ENCODE measurements at places on chromosomes 1 and 21.

DNA sequence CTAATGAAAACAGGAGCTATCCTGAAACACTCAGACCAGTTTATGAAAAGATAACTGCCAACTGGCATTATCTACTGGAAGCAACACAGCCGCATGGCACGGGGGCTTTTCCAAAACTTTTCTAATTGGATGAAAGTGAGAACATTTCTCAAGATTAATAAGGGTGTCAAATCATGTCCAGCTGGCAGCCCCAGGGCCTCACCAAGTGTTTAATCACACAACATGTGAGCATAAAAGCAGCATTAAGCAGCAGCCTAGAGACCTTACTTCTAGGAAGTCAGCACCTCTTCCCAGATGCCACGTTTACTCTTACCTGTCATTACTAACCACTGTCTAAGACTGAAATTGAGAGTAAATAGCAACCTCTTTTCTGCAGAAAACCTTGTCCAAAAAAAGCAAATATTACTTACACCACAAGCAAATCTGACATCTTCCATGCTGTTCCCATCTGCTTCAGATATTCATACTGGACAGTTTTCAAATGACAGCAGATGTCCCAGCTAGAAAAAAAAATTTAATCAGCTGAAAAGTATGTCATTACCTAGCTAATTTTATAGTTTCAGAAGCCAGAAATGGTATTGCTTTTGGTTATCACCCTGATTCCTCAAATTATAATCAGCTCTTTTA lies 341.5 kb upstream of the ZP4 start:
- DNase-seq = no peak

- DNase-seq = no peak
Measured at GRCh38 chr21:38875694-38876492, 70.2 kb downstream of the ETS2 start.

- DNase-seq = no peak
Measured at GRCh38 chr1:111965781-111966443, 23.6 kb downstream of the KCND3 start.

DNA sequence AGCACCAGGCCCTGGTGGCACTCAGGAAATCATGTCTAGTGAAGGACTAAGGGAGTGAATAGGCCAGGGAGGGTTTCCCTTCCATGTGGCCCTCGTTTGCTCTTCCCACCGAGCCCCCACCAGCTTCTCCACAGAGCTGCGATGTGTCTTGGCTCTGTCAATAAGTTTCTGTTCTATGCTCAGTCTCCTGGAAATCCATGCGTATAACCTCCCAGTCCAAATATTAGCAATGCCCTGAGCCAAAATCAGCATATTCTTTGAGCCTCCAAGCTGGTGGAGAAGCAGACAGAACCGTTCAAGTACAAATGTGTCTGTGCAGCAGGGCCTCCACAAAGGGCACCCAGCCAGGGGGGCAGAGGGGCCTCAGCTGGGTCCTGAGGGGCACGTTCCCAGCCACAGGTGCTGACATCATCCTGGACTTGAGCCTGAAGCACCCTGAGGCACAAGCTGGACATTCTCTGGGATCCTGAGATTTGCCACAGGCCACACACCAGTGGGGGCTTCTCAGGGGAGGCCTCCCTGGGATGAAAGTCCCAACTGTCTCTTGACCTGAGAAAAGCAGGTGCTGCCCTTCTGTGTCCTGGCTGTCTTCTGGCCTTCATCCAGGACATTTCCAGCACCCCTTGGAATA lies 350.5 kb upstream of the VAMP3 start:
- no peak for DNase-seq

DNA sequence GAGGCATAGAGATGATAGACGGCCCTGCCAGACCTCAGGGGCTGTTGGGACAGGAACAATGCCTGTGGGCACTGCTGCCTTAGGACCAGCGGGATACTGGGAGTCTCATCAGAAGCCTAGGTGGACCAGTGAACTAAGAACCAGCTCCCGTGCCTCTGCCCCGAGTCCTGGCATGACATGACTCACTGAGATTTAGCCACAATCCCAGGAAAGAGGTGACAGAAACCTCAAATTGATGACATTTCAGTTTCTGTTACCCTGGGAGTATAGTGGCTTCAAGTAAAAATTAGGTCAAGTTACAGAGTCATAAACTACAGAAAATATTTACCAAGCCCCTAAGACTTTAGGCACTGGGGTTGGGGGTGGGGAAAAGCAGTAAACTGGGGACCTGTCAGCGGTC lies 74.6 kb upstream of the GADD45A start:
- no peak for DNase-seq

DNA sequence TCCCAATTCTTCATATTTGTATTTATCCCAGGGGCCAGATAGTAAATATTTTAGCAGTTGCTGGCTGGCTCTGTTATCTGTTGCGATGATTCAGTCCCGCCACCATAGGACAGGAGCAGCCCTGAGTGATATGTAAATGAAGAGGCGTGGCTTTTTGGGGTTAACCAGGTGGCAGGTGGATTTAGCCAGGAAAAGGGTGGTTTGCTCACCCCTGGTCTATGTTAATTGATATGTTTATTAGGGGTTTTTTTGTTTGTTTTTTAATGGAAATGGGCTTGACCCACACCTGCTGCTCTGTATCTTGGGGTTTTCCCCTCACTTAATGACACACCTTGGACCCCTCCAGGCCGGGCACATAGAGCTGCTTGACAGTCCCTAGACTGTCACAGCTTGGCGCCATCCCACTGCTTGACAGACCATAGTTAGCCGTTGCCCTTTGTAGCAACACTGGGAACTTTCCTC lies 62.8 kb downstream of the PIK3CD start:
- no peak for DNase-seq

DNA sequence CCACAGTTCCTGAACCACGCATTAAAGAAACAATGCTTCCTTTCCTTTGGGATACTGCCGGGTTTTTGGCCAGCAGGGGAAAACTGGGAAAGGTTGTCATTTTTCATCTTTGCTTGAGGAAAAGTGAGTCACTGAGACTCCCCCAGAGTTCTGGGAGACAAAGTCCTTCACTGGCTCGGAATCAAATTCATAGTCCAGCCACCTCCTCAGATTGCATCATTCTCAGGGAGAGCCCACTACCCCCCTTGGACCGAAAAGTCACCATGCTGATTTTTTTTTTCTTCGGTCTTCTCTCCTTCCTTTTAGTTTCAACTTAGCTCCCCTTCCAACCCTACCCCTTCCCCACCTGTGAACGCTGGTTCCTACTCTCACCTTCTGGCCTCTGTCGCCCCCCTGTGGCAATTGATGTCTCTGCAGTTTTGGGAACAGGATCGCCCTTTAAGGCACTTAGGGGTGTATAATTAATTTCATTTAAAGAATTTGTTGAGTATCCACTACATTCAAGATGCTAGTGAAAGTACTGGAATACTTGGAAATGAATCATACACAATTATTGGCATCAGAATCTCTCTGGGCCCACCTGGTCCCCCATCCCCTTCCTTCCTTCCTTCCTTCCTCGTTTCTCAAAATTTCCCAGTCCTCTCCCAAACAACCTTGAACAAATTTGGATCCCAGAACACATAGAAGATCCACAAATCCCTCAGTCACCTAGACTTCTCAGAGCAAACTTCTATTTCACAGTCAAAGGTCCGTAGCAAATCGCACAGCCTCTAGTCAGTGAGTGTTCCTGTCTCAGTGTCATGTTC lies 6.9 kb downstream of the ACKR1 start:
- DNase-seq = peak; percentile 29
